ENCODE measurements at places on chromosomes 11 and 22. TPM values are rescaled to one million over a fixed set of nuclear protein-coding genes. Genes with fewer than 3 reads are reported as not detected.

Gene DKK3
- 334 TPM for total RNA-seq

Gene OR56A1
- not detected for total RNA-seq

Gene TNNT3
- 0.81 TPM for total RNA-seq

Gene RBMXL2
- not detected for total RNA-seq

Gene MYOD1
- not detected for total RNA-seq

Gene P2RX6
- total RNA-seq, result 5.9 TPM

Gene SCGB1D2
- total RNA-seq, result not detected

Gene SLC22A12
- not detected for total RNA-seq

Gene FOLR2
- not detected for total RNA-seq

Gene MYO18B
- 0.08 TPM for total RNA-seq

Gene OR5A1
- not detected for total RNA-seq

Gene OR52I2
- not detected for total RNA-seq

Gene ZFTA
- 62.7 TPM for total RNA-seq
